ENCODE measurements at places on chromosomes 7 and 10.

- DNase-seq: no peak
These were observed 97.6 kb downstream of the PRPF18 start for GRCh38 chr10:13684252-13684791.

GRCh38 chr10:51532044-51532443, 167.4 kb downstream of the CSTF2T start:
- no peak for DNase-seq

GRCh38 chr10:80454513-80455460, 677 bp downstream of the TSPAN14 start:
- DNase-seq: no peak

DNA sequence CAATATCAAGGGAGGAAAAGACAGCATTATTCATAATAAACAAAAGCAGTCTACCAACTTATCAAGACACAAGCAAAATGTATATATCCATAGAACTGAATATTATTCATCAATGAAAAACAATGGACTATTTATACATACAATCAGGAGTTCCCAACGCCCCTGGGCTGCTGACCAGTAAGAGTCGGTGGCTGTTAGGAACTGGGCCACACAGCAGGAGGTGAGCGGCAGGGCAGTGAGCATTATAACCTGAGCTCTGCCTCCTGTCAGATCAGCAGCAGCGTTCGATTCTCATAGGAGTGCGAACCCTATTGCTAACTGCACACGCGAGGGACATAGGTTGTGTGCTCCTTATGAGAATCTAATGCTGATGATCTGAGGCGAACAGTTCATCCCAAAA, 71.7 kb upstream of the GPR22 start:
- no peak for DNase-seq

- no peak for DNase-seq
These were observed 152.6 kb upstream of the PRR15 start for GRCh38 chr7:29410996-29411395.

GRCh38 chr7:133550145-133550544, 297.3 kb downstream of the EXOC4 start:
- DNase-seq: no peak

GRCh38 chr10:79452174-79452611, 6.8 kb upstream of the ZCCHC24 start:
- DNase-seq: no peak

DNA sequence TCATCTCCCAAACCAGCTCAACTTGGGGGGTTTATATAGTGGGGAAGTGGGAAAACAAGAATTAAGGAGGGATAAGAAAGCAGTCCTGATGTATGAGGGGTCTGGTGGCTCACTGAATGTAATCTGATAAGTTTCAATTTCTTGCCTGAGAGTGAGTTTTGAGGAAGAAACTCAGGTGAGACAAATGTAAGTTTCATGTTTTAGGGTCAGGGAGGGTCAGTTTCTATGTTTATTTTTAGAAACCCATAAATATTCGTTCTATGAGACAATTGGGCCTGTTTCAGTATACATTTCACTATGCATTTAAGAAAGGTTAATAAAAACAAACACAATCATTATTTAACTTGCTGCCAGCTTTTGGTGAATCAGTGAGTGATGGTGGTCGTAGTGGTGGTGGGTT, 128.0 kb upstream of the MBL2 start:
- DNase-seq: no peak

- no peak for DNase-seq
These were observed 451.9 kb downstream of the DPP6 start for GRCh38 chr7:154503962-154504550.

GRCh38 chr10:97087296-97087695, 98.5 kb downstream of the SLIT1 start:
- DNase-seq: no peak

DNA sequence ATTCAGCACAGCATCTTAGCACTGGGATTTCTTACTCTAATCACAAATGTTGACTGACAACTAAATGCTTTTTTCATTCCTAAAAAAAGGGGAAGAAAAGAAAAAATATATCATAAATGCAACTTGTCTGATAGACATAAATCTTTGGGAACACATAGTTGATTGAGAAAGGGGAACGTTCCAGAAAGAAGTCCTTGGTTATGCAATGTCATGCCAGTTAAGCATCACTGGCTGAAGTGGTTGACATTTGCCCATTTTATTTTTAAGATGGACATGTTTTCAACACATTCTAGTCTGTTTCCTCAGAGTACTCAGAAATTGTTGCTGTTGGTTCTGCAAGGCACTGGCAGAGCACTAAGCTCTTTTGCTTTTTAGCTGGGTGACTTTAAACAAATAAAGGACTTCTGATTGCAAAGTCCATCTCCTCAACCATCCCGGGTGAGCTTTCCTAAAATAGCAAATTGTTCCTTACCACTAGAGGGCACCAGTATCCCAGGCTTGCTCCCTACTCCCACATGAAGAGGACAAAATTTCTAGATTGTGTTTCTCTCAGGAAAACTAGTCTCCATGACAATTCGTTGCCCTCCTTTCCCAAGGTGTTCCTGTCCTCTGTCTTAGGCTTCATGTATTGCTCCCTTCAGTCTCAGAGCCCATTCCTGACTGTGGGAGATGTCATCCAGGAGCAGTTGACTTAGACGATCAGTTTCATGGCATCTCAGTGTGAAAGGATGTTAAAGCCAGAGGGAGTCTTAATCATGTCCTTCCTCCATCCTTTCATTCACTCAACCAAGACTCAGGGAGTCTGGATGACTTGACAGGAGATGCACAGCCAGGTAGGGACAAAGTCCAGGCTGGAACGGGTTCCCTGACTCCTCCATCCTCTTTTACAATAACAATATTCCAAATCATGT, 23.9 kb downstream of the OPALIN start:
- DNase-seq: no peak

DNA sequence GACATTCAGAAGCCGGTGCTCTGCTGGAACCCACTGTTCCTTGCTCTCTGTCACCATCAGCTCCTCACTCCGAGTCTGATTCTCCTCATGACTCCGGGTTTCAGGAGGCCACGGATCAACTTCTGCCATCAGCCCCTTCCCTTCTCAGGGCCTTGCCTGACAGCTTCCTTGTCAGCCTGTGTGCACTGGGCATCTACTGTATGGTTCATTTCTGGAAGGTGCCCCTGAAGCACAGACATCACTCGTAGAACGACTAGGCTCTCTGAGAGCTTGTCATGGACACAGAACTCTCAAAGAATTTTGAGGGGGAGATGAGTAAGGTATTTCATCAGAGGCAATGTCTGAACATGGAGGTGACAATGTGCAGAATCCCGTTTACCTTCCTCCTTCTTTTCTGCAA, 396.1 kb downstream of the TNS3 start:
- DNase-seq: no peak

- DNase-seq: no peak
These were observed 108.9 kb downstream of the ARID5B start for GRCh38 chr10:62010366-62010765.

- no peak for DNase-seq
These were observed 24.9 kb upstream of the SLF2 start for GRCh38 chr10:100887761-100888296.

- DNase-seq: no peak
These were observed 227.5 kb downstream of the WDR11 start for GRCh38 chr10:121078672-121079102.

GRCh38 chr10:96205580-96205979, 65.8 kb downstream of the BLNK start:
- no peak for DNase-seq

GRCh38 chr10:87861566-87861952, 1.8 kb downstream of the KLLN start:
- DNase-seq: peak; percentile 14

GRCh38 chr10:110632591-110633215, 11.4 kb upstream of the RBM20 start:
- no peak for DNase-seq

GRCh38 chr10:102231357-102232318, 5.5 kb downstream of the ELOVL3 start:
- DNase-seq: peak; percentile 80

- no peak for DNase-seq
These were observed 18.8 kb downstream of the CLRN3 start for GRCh38 chr10:127873901-127874470.

GRCh38 chr7:148521271-148521670, 69.3 kb upstream of the C7orf33 start:
- DNase-seq: no peak

- no peak for DNase-seq
These were observed 42.7 kb upstream of the PPP2R2D start for GRCh38 chr10:131858118-131858515.

GRCh38 chr10:29849126-29849833, 210.1 kb downstream of the JCAD start:
- DNase-seq: no peak

GRCh38 chr10:27446091-27446918, 57.8 kb upstream of the RAB18 start:
- no peak for DNase-seq

DNA sequence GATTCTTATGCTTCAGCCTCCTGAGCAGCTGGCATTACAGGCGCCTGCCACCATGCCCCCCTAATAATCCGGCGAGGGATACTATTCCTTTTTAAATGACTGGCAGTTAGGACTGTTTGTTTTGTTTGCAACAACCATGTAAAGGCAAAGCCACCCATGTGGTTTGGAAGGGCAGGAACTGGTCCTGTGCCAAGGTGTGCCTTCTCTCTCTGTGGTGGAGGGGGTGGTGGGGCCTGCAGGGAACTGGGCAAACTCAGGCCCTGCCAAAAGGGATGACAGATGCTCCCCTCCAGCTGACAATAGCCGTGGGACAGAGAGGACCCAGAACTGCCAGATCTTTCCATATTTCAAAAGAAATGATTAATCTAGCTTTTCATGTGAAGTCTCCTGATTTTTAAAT, 23.5 kb upstream of the WAPL start:
- no peak for DNase-seq

DNA sequence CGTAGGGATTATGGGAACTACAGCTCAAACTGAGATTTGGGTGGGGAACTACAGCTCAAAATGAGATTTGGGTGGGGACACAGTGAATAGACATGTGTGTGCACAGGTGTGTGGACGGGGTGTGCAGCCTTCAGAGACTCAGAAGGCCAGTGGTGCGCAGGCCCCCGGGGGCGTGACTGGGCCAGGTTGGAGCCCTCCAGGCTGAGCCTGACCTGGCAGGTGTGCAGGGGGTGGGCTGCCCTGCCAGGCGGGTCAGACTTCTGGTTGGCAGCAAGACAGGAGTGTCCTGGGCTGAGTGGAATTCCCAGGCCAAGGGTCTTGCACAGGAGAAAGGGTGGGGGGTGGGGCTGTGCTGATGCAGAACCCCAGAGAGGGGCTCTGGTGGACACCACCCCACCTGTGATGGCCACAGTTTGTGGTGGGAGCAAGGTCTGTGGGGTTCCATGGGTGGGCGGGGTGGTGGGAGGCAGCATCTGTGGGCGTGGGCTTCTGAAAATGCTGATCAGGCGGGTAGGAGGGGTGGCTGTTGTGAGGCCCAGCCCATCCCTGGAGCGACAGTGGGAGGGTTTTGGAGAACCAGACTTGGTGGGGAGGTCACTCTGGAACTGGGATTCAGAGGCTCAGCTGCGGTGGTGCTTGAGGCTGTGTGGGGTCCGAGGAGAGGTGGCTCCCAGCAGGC, 29.3 kb upstream of the PSMG3 start:
- no peak for DNase-seq

GRCh38 chr10:117417196-117417595, 42.0 kb upstream of the PDZD8 start:
- no peak for DNase-seq

DNA sequence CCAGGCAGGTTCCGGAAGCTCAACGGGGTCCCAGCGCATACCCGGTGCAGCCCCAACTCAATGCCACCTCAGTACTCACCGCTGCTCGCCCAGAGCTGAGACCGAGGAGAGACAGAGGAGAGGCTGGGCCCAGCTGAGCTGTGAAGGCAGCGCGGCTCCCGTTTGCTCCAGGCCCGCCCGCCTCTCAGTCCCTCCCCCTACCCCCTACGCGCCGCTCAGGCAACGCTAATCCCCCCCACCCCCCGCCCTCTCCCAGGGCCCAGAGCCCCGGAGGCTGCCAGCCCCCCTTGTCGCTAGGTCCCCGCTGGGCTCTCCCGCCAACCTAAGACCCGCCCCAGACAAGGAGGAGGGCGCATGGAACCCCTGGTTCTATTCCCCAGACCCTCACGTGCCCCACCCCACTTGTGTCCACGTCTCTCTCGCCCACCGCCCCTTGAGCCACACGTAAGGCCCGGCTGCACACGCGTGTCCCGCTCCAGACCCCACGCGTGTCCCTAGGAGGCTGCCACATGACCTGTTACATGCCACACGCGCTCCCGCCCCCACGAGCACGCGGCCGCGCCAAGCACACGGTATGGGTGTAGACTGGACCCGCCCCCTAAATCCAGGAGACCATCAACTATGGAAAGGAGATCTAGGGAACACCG, at the start of gene PSD:
TSS of gene PSD (minus strand) at position 164 of the 647 bp plus-strand sequence. CDS start 1,747 bp downstream, outside the sequence.
- no peak for DNase-seq

DNA sequence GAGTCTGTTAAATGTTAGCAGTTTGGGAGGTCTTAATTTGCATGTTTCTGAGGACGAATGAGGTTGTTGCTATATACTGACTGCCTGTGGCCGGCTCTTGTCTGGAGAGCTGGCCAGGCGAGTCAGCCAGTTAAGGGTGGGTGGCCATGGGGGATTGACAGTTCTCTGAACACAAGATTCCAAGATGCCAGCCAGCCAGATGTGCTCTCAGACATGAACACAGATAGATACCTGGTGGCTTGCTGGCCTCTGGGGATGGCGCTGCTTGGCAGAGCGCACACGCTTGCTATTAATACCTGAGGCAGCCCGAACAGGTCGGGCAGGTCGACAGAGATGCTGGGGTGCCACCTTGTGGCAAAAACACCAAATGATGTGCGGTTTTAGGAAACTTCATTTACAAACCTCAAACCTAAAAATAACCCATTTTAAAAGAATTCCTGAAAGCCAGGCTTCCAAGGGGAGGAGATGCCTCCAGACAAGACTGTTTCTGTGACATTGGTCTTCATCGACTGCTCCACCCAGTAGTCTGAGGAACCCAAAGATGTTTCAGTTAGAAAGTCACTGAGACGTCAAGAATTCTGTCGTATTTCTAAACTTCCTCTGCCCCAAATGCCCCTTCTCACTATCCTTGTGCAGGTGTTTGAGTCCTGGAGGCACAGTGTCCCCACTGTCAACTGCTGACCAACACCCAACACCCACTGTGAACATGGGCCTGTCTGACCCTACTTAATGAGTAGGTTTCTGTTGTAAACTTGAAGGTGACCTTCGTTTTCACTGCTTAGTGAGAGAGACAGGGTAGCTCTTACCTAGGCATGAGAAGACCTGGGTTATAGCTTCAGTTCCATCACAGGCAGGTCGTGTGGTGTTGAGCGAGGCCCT, 123.4 kb downstream of the NT5C2 start:
- peak; percentile 64 for DNase-seq

Data from stimulated activated CD4-positive, alpha-beta T cell treated with anti-CD3 and anti-CD28 coated beads, Interleukin-1b, Interleukin-23, amount 100 ng/mL, for 48 hours (primary cell).